ENCODE measurements at places on chromosomes 1 and 21.

- no peak for DNase-seq
Measured at GRCh38 chr21:38531591-38531990, 33.3 kb upstream of the ERG start.

DNA sequence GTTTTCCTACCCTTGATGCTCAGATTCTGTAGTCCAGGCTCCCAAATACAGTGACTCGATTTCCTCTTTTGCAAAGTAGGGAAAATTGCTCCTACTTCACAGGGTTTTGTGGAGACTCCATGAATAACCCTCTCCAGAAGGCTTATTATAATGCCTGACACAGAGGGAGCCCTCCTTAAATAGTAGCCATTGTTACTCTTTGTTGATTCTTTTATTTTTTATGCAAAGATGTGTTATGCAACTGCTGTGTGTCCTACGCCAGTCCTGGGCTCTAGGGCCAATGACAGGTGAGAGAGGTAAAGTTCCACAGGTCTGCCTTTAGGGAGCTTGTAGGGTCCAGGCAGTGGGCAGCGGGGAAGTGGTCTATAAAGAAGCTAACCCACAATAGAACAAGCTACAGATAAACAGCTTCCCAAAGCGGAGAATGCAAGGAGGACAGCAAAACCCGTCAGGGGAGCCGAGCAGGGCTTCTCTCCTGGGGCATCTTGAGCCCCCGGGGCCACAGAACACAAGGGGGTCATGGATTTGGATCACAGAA, 1.5 kb downstream of the AADACL3 start:
- DNase-seq: no peak

DNA sequence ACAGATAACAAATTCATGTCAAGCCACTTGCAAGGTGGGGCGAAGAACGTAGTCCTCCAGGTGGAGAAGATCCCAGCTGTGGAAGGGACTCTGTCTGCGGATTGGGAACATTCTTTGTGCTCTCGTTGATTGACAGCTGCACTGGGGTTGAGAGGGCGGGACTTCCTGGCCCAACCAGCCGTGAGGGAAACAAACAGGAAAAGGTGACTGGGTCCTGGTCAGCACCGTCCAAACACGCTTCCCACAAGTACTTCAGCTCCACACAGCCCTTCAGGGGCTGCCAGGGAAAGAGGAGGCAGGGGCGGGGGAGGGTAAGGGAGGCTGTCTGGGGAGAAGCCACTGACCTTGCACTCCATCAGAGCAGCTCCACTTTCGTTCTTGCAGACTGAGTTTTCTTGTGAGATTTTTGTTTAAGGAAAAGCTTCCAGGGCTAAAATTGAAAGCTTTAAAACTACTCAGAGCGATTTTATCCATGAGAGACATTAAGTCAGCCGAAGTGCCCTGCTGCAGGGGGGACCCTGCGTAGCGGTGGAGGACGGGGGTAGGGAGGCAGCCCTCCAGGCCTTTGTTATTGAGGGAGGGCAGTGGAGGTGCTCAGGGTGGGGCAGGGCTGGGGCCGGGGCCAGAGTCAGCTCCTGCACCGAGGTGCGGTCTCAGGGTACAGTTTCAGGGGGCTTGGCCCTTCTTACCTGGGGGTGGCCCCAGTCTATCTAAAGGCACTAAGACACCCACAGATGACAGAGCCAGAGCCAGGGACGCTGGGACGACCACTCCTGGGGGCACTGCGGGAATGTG, 21.6 kb upstream of the STUM start:
- DNase-seq: no peak

GRCh38 chr21:46153247-46154154, 1.9 kb downstream of the FTCD start:
- DNase-seq: peak; percentile 79

DNA sequence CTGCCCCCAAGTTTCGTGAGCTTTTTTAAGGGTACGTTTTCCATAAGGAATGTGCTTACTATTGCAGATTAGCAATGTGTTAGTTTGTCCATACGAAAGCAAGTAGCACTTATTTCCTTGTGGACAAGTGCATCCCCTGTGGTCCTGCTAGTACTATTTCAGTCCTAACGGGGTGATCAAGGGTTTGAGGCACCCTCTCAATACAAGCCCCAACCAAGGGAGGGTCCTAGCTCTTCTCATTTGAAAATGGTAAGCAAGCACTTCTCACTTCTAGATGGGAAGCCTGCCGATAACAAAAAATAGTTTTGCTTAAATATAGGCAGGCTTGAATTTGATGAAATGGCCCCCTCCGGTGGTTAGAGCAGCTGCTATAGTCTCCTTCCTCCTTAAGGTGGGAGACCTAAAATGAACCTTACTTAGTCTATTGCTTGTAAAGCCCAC, 64.0 kb upstream of the HMCN1 start:
- DNase-seq: peak; percentile 32

DNA sequence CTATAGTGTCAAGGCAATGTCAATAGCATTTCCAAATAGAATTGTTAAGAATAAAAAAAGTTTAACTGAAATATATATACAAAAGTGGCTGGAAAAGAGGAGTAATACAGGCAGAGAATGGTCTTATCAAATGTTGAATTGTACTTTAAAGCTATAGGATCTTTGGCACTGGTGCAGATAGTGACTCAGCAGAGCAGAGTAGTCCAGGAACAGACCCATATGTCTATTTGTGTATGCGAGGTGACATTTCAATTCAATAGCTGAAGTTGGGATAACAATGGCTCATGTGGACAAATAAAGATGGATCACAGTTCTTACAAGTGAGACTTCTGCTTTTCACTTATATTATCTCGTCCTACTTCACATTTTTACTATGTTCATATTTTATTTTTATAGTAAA, 543.0 kb upstream of the B3GALT2 start:
- no peak for DNase-seq
